Mesothelial cell of epicardium (in vitro differentiated cells): ENCODE measurements at places on chromosomes 6 and 20. TPM values are rescaled to one million over a fixed set of nuclear protein-coding genes. Genes with fewer than 3 reads are reported as not detected.
A peak's percentile ranks its signal among the peaks of the same experiment; 100 is the strongest.

The MYBL2 gene
- total RNA-seq: 22.8 to 26.8 TPM (median 24.3 TPM) in 3 replicates

The TSHZ2 gene
- total RNA-seq: 28.8 to 31.0 TPM (median 29.1 TPM) in 3 replicates

The RAET1L gene
- not detected in 3 replicates for total RNA-seq

The CCN6 gene
- not detected in 3 replicates for total RNA-seq

The RAB44 gene
- 0.07 to 0.16 TPM in 2 of 3 replicates, not detected in the other for total RNA-seq

The IP6K3 gene
- 0.11 to 0.16 TPM in 2 of 3 replicates, not detected in the other for total RNA-seq

The IMPG1 gene
- total RNA-seq: not detected in 3 replicates

The CLPSL1 gene
- total RNA-seq: 0.40 TPM in 1 of 3 replicates, not detected in the others

The WFDC10A gene
- total RNA-seq: not detected in 3 replicates

The PAK5 gene
- total RNA-seq: 0.36 to 0.54 TPM (median 0.42 TPM) in 3 replicates

DNA sequence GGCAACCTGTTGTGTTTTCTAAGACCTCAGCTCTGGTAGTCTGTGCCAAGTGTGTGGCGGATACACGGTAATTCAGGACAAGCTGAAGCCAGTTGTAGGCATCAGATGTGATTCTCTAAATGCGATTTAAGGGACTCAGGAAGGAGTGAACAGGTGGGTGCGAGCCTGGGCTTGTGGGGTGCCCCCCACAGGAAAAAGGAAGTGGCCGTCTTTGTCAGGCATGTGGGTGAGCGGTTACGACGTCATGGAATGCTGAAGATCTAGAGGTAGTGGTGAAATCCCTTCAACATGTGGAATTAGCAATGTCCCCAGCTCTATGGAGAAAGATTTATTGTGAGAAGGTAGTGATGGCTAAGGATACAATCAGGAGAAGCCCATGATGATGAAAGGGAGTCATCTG, 95.1 kb upstream of the EXOC2 start:
- no peak overlapping the region for H3K4me3 ChIP-seq
- no peak overlapping the region for H3K27ac ChIP-seq
- peaks cover 26% of the 10 kb centered on the region for H3K27me3 ChIP-seq
- DNase-seq: no peak
- H3K36me3 ChIP-seq: no peaks in the 10 kb centered on the region

GRCh38 chr6:62345962-62346689, 60.1 kb upstream of the KHDRBS2 start:
- no peak overlapping the region for H3K4me3 ChIP-seq
- no peaks in the 10 kb centered on the region for H3K27me3 ChIP-seq
- no peak for DNase-seq
- no peak overlapping the region for H3K27ac ChIP-seq
- no peaks in the 10 kb centered on the region for H3K36me3 ChIP-seq
- peaks cover 2% of the 10 kb centered on the region for H3K4me1 ChIP-seq

DNA sequence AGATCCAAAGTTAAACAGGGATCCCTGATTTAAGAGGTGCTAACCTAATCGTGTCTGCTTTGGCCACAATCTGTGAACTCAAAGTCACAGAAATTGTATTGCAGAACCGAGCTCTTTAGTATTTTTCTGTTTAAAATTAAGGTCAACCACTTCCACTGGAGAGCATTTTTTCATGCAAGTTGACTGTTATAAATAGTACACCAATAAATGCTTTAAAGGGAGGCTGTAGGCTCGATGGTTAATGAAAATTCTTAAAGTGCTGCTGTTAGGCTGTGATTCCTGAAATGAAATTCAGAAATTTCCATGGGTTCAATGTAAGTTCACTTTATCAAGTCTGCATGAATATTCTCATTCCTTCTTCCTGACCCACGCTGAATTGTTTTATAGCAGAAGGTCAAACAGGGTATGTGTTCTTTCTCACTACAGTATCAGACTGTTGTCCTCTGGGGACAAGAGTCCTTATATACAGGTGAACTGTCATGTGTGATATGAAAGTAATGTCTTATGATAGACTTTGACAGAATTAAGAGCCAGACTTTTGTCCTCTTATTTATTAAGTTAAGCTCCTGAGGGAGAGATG, 92.5 kb upstream of the HDGFL1 start:
- no peaks in the 10 kb centered on the region for H3K27me3 ChIP-seq
- H3K4me1 ChIP-seq: peaks cover 19% of the 10 kb centered on the region
- DNase-seq: no peak
- H3K4me3 ChIP-seq: no peak overlapping the region

DNA sequence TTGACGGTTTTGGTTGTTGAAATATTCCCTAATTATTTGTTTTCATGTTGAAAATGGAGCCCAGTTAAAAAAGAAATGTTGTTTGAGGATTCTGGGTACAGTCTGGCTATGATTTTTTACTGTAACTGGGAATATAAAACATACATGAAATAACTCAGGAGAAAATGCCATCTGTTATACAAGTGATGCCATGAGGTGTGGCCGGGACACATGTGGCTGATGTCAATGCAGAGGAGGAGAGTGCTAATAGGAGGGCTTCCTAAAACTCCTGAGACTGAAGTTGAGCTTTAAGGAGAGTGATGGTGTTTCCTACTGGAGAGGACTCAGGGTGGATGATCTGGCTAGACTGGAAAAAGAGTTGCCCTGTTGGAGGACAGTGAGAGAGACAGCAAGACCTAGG, 12.7 kb downstream of the SCAND1 start:
- H3K27ac ChIP-seq: no peak overlapping the region
- no peaks in the 10 kb centered on the region for H3K4me1 ChIP-seq
- H3K27me3 ChIP-seq: no peaks in the 10 kb centered on the region
- no peak overlapping the region for H3K4me3 ChIP-seq

- no peaks in the 10 kb centered on the region for H3K27me3 ChIP-seq
- DNase-seq: no peak
- H3K4me1 ChIP-seq: peaks cover 15% of the 10 kb centered on the region
- H3K4me3 ChIP-seq: no peak overlapping the region
- peaks cover 7% of the 10 kb centered on the region for H3K36me3 ChIP-seq
Measured at GRCh38 chr20:52015155-52015554, 176.4 kb downstream of the ZFP64 start.

- H3K36me3 ChIP-seq: no peaks in the 10 kb centered on the region
- no peak overlapping the region for H3K27ac ChIP-seq
- peaks cover 26% of the 10 kb centered on the region for H3K4me1 ChIP-seq
Measured at GRCh38 chr6:56230976-56231566, 16.3 kb downstream of the COL21A1 start.

DNA sequence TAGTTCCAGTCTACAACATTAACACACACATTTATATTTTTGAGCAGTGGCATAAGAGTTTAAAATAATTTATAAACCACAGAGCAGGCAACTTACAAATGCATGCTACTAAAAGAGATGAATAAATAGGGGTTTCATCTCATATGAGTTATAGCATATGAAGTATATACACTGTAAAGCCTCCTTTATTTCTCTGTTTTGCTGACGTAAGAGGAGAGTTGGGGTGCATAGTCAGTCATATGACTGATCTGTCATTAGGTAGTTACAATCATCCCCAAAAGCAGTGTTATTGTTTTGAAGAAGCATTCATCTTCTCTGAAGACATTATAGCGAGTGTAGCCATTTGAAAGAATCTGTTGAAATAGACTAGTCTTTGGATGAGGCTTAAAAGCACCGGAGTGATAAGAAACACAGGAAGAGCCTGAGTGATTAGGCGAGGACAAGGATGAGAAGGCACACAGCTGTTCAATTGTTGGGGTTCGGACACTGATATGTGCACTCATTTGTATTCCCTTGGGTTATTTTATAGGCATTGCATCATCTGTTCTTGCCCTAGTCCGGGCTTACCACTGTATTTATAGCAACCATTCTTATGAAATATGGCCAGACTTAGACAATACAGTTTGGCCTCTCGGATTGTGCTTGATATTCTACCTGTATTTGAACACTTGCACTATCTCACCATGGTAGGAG, 325.7 kb downstream of the SAMD5 start:
- DNase-seq: no peak
- H3K4me3 ChIP-seq: no peak overlapping the region
- no peaks in the 10 kb centered on the region for H3K36me3 ChIP-seq
- H3K4me1 ChIP-seq: peaks cover 3% of the 10 kb centered on the region
- no peaks in the 10 kb centered on the region for H3K27me3 ChIP-seq

DNA sequence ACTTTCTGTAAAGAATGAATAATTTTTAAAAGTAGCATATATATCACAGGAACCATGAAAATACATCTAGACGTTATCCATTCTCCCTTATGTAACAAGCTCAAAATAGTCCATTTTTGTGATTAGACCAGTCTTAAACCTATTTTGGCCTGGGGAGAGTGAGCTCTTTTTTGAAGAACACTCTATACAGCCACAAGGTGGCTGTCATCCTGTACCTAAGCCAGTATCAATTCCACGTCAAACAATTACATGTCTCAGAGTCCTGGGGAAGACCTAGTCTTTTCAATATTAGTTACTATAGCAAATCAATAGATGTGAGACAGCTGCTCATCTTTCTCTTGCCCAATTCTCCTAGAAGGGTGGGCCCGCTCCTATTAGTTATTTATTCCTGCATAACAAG, 28.4 kb downstream of the FBXO5 start:
- no peaks in the 10 kb centered on the region for H3K4me1 ChIP-seq
- H3K36me3 ChIP-seq: no peaks in the 10 kb centered on the region
- H3K27ac ChIP-seq: no peak overlapping the region
- no peak for DNase-seq
- H3K27me3 ChIP-seq: no peaks in the 10 kb centered on the region

DNA sequence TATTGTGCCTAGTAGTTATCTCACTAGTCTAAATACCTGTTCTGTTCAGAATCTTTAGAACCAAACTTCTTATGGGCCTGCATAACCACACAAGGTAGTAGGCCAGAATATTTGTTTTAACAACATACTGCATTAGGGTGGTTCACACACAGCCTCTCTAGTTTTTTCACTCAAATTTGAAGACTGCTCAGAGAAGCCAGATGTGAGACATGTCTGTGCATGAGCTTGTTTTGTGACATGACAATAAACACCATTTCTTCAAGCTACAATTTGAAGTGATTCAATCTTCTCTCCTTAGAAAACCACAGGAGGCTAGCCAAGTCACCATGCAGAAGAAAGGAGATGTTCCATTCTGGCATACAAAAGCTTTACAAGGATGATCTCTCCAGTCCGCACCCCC, 135.6 kb downstream of the MMS22L start:
- H3K27me3 ChIP-seq: no peaks in the 10 kb centered on the region
- H3K36me3 ChIP-seq: peaks cover 17% of the 10 kb centered on the region
- H3K4me1 ChIP-seq: peaks cover 6% of the 10 kb centered on the region
- H3K27ac ChIP-seq: no peak overlapping the region

- H3K36me3 ChIP-seq: peaks cover 2% of the 10 kb centered on the region
- peaks cover 79% of the 10 kb centered on the region for H3K4me1 ChIP-seq
- DNase-seq: no peak
Measured at GRCh38 chr6:111601886-111602285, 3.8 kb downstream of the TRAF3IP2 start.

GRCh38 chr6:99369533-99369932, 20.1 kb upstream of the FAXC start:
- no peaks in the 10 kb centered on the region for H3K27me3 ChIP-seq
- H3K36me3 ChIP-seq: no peaks in the 10 kb centered on the region
- no peak overlapping the region for H3K27ac ChIP-seq
- no peak overlapping the region for H3K4me3 ChIP-seq
- no peak for DNase-seq
- no peaks in the 10 kb centered on the region for H3K4me1 ChIP-seq

DNA sequence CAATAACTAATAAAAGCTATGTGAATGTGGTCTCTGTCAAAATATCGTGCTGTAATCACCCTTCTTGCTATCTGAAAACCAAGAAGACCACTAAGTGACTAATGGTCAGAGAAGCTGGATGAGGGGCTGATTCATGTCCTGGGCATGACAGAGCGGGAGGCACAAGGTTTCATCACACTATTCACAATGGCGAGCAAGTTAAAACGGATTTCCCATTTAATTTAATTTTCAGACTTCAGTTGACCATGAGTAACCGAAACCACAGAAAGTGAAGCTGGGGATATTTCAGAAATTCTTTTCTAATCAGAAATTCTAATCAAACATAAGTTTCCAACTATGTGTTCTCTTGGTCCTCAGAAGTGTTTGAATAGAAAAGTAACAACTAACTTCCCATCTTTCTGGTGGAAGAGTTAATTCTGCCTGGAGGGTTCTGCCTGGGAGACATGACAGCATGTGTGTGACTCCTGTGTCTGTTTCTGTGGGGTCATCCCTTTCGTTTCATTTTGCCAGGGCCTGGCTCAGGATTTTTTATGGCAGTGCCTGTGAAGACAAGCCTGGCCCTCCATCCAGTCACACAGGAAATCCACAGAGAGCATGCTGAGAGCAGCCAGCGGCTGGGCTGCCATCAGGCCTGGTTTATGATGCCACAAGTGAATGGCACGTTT, 98.9 kb downstream of the FAM120B start:
- no peak overlapping the region for H3K27ac ChIP-seq
- H3K4me1 ChIP-seq: peaks cover 3% of the 10 kb centered on the region
- no peak for DNase-seq
- no peak overlapping the region for H3K4me3 ChIP-seq
- peaks cover 38% of the 10 kb centered on the region for H3K36me3 ChIP-seq

GRCh38 chr6:149840345-149841075, 23.6 kb downstream of the LRP11 start:
- H3K27me3 ChIP-seq: no peaks in the 10 kb centered on the region
- H3K4me1 ChIP-seq: peaks cover 10% of the 10 kb centered on the region
- H3K27ac ChIP-seq: no peak overlapping the region
- no peak for DNase-seq

DNA sequence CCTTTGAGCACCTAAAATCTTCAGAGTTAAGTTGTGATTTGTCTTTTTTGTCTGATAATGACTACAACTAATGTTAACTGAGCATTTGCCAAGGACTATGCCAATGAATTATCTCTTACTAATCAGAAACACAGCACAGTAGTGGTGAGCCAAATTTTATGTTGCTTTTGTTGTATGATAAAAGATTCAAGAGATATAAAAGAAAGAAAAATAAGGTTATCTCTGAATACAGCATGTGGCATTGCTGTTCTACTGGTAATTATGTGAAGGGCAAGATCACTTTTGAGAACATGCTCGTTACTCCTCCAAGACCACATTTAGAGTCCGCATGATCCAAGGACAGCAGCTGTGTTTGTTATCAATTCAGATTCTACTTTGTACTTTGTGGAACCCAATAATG, 133.4 kb upstream of the MYLIP start:
- H3K36me3 ChIP-seq: no peaks in the 10 kb centered on the region
- H3K27me3 ChIP-seq: no peaks in the 10 kb centered on the region
- peaks cover 38% of the 10 kb centered on the region for H3K4me1 ChIP-seq
- no peak overlapping the region for H3K4me3 ChIP-seq
- peak overlapping the region; percentile 33 for H3K27ac ChIP-seq
- no peak for DNase-seq

DNA sequence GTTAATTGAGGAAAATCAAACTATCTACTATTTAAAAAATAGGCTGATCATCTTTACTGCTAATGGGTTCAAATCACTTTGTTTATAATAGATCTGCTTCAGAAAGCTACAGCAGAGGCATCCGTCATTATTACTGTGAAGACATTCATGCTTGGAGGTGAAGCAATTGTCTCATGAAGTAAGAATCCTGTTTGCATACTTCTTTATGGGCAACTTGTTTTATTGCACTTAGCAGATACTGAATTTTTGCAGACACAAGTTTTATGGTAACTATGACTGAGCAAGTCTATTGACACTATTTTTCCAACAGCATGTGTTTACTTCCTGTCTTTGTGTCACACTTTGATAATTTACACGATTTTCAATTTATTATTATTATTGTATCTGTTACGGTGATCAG, 573.9 kb downstream of the RFPL4B start:
- no peaks in the 10 kb centered on the region for H3K4me1 ChIP-seq
- H3K4me3 ChIP-seq: no peak overlapping the region
- H3K27me3 ChIP-seq: no peaks in the 10 kb centered on the region
- DNase-seq: no peak
